ENCODE measurements at places on chromosomes 5 and 9. TPM values are rescaled to one million over a fixed set of nuclear protein-coding genes. Genes with fewer than 3 reads are reported as not detected.

The PKN3 gene
- total RNA-seq, result 1.8 TPM

The FGF10 gene
- under 0.01 TPM for total RNA-seq

The UNC5A gene
- under 0.01 TPM for total RNA-seq

The KCNV2 gene
- total RNA-seq, result not detected
